ENCODE measurements at places on chromosomes 3 and 15. TPM values are rescaled to one million over a fixed set of nuclear protein-coding genes. Genes with fewer than 3 reads are reported as not detected.

The CYP11A1 gene
- 1.1 TPM for total RNA-seq

- no peak overlapping the region for H3K4me3 ChIP-seq
- no peaks in the 10 kb centered on the region for H3K4me1 ChIP-seq
- H3K27ac ChIP-seq: no peak overlapping the region
Observed at GRCh38 chr3:122074621-122075265, 19.6 kb downstream of the CD86 start.

GRCh38 chr3:23547905-23548650 is 257.7 kb upstream of the UBE2E1 start:
- H3K27ac ChIP-seq: no peak overlapping the region
- no peaks in the 10 kb centered on the region for H3K36me3 ChIP-seq
- no peaks in the 10 kb centered on the region for H3K27me3 ChIP-seq
- peaks cover 37% of the 10 kb centered on the region for H3K4me1 ChIP-seq
- DNase-seq: no peak

- no peaks in the 10 kb centered on the region for H3K4me1 ChIP-seq
- H3K36me3 ChIP-seq: no peaks in the 10 kb centered on the region
- no peaks in the 10 kb centered on the region for H3K27me3 ChIP-seq
- no peak overlapping the region for H3K27ac ChIP-seq
- DNase-seq: no peak
Observed at GRCh38 chr15:22966321-22967083, 13.7 kb downstream of the CYFIP1 start.

GRCh38 chr15:84654689-84655453 is 788 bp upstream of the WDR73 start:
- H3K4me3 ChIP-seq: peak overlapping the region; percentile 76
- H3K27ac ChIP-seq: no peak overlapping the region
- H3K27me3 ChIP-seq: peaks cover 20% of the 10 kb centered on the region
- peaks cover 12% of the 10 kb centered on the region for H3K4me1 ChIP-seq
- DNase-seq: peak; percentile 93

The CYFIP1 gene
- total RNA-seq: 112 TPM

The SERINC4 gene
- total RNA-seq: not detected

GRCh38 chr3:183966361-183966791 is 51.3 kb downstream of the ABCC5 start:
- H3K27ac ChIP-seq: no peak overlapping the region
- H3K4me1 ChIP-seq: no peaks in the 10 kb centered on the region
- no peak for DNase-seq

GRCh38 chr15:92457471-92458041 is 63.9 kb downstream of the ST8SIA2 start:
- H3K27me3 ChIP-seq: no peaks in the 10 kb centered on the region
- H3K27ac ChIP-seq: no peak overlapping the region
- H3K4me3 ChIP-seq: no peak overlapping the region
- H3K36me3 ChIP-seq: no peaks in the 10 kb centered on the region
- peaks cover 22% of the 10 kb centered on the region for H3K4me1 ChIP-seq

- DNase-seq: no peak
- no peaks in the 10 kb centered on the region for H3K4me1 ChIP-seq
- no peaks in the 10 kb centered on the region for H3K36me3 ChIP-seq
- no peaks in the 10 kb centered on the region for H3K27me3 ChIP-seq
- no peak overlapping the region for H3K27ac ChIP-seq
- H3K4me3 ChIP-seq: no peak overlapping the region
Observed at GRCh38 chr15:56587686-56588085, 122.7 kb upstream of the MNS1 start.

The CKMT1B gene
- total RNA-seq: 4.4 TPM

The BCL2A1 gene
- not detected for total RNA-seq

The FBXL22 gene
- 0.71 TPM for total RNA-seq

DNA sequence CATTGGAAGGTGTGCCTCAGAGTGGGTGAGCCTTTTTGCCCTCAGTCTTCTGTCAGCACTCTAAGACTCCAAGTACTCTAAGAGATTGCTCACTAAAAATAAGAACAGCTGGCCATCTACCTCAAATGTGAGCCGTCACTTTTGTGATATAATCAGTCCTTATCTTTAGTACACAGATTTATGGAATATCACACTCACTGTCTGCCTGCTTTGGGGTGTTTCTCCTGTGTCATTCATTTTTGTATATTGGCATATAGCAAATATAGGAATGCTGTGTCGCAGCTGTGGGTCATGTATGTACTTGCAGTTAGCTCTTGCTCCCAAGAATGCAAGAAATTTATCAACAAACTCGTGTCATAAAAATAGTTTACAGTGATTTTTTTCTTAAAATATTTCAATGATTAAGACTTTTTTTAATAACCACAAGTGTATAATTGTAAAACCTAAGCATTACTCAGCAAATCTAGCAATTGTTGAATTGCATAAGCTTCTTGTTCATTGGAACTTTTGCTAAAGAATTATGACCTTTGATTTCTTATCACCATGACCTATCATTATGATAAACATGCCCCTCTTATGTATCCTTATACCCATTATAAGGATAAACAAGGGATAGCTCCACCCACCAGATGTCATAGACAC is 18.8 kb downstream of the SETD5 start:
- no peaks in the 10 kb centered on the region for H3K27me3 ChIP-seq
- H3K36me3 ChIP-seq: no peaks in the 10 kb centered on the region
- no peak overlapping the region for H3K4me3 ChIP-seq
- H3K27ac ChIP-seq: no peak overlapping the region
- no peak for DNase-seq
- H3K4me1 ChIP-seq: no peaks in the 10 kb centered on the region

GRCh38 chr3:119301662-119302061 is 7.5 kb downstream of the ARHGAP31 start:
- no peak overlapping the region for H3K27ac ChIP-seq
- H3K36me3 ChIP-seq: no peaks in the 10 kb centered on the region
- no peak for DNase-seq
- peaks cover 44% of the 10 kb centered on the region for H3K27me3 ChIP-seq
- H3K4me3 ChIP-seq: no peak overlapping the region
- H3K4me1 ChIP-seq: no peaks in the 10 kb centered on the region

DNA sequence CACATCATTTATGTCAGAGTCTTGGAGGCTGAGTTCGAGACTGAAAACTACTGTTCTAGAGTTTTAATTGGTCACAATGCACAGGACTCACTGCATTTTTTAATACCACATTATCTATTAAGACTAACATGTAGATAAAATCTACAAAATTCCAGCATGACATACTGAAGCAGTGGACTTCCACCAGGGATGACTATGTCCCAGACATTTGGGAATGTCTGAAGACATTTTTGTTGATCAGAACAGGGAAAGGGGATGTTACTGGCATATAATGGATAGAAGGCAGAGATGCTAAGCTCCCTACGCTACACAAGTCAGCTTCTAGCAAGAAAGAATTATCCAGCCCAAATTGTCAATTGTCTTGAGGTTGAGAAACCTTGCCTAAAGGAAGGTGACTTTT is 419.0 kb upstream of the TGFBR2 start:
- no peak for DNase-seq
- H3K4me1 ChIP-seq: no peaks in the 10 kb centered on the region
- no peaks in the 10 kb centered on the region for H3K27me3 ChIP-seq
- no peaks in the 10 kb centered on the region for H3K36me3 ChIP-seq

- no peaks in the 10 kb centered on the region for H3K36me3 ChIP-seq
- no peak overlapping the region for H3K27ac ChIP-seq
- no peaks in the 10 kb centered on the region for H3K27me3 ChIP-seq
- peaks cover 7% of the 10 kb centered on the region for H3K4me1 ChIP-seq
- no peak for DNase-seq
Observed at GRCh38 chr3:79604681-79605080, 163.1 kb downstream of the ROBO1 start.

The HTR3E gene
- total RNA-seq: not detected

The MESP2 gene
- total RNA-seq: not detected

Data from neural progenitor cell (in vitro differentiated cells).